ENCODE measurements at places on chromosomes 16 and 17. TPM values are rescaled to one million over a fixed set of nuclear protein-coding genes. Genes with fewer than 3 reads are reported as not detected.

Gene GNG13
- not detected for total RNA-seq

- no peak for DNase-seq
Measured at GRCh38 chr17:73369111-73369521, 57.3 kb upstream of the CDC42EP4 start.

GRCh38 chr17:81684442-81684911, 666 bp downstream of the HGS start:
- DNase-seq, result no peak

GRCh38 chr17:64245218-64246145, 17.6 kb downstream of the TEX2 start:
- DNase-seq, result no peak

GRCh38 chr16:27690608-27691007, 140.7 kb downstream of the KATNIP start:
- no peak for DNase-seq

GRCh38 chr17:43006639-43007551, at the start of gene IFI35:
TSS of gene IFI35 (plus strand) at chr17:43006784. CDS start at chr17:43006948, 164 bp downstream.
- DNase-seq, result peak; percentile 88

GRCh38 chr17:74972973-74973328, 392 bp upstream of the HID1 start:
- no peak for DNase-seq

DNA sequence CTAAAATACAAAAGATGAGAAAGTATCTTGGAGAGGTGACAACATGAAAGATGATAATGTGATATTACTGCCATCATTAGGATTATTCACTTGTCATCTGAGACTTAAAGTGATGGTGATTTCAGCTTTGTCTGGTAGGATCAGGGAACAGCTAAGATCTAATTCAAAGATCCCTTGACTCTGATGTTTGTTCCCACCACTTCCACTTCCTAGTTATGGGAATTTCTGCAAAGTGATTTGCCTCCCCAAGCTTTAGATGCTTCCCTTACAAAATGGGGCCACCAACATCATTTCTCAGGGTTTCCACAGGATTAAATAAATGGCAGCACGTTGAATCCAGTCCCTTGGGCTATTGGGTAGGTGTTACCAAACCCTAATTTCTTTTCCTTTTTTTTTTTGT, 550.8 kb upstream of the CDH5 start:
- no peak for DNase-seq
